ENCODE measurements at places on chromosomes 3 and 15.
A peak's percentile ranks its signal among the peaks of the same experiment; 100 is the strongest.

- no peaks in the 10 kb centered on the region for H3K27me3 ChIP-seq
- DNase-seq, result no peak
- no peak overlapping the region for H3K4me3 ChIP-seq
- H3K4me1 ChIP-seq, result no peaks in the 10 kb centered on the region
- H3K36me3 ChIP-seq, result no peaks in the 10 kb centered on the region
- no peak overlapping the region for H3K27ac ChIP-seq
These were observed 347.0 kb downstream of the NEK10 start for GRCh38 chr3:27022096-27022761.

GRCh38 chr15:72222393-72222792 is 8.6 kb downstream of the PKM start:
- H3K4me1 ChIP-seq, result peaks cover 71% of the 10 kb centered on the region
- peak overlapping the region; percentile 23 for H3K4me3 ChIP-seq
- no peaks in the 10 kb centered on the region for H3K27me3 ChIP-seq
- no peak for DNase-seq

- H3K4me1 ChIP-seq, result no peaks in the 10 kb centered on the region
- no peak for DNase-seq
- H3K27me3 ChIP-seq, result no peaks in the 10 kb centered on the region
- H3K27ac ChIP-seq, result no peak overlapping the region
These were observed 112.9 kb downstream of the CNTN4 start for GRCh38 chr3:2211568-2211967.

GRCh38 chr15:49026700-49027099 is 19.5 kb downstream of the SECISBP2L start:
- peaks cover 15% of the 10 kb centered on the region for H3K4me1 ChIP-seq
- H3K27ac ChIP-seq, result no peak overlapping the region
- H3K4me3 ChIP-seq, result no peak overlapping the region
- DNase-seq, result no peak
- peaks cover 28% of the 10 kb centered on the region for H3K36me3 ChIP-seq
- H3K27me3 ChIP-seq, result no peaks in the 10 kb centered on the region

DNA sequence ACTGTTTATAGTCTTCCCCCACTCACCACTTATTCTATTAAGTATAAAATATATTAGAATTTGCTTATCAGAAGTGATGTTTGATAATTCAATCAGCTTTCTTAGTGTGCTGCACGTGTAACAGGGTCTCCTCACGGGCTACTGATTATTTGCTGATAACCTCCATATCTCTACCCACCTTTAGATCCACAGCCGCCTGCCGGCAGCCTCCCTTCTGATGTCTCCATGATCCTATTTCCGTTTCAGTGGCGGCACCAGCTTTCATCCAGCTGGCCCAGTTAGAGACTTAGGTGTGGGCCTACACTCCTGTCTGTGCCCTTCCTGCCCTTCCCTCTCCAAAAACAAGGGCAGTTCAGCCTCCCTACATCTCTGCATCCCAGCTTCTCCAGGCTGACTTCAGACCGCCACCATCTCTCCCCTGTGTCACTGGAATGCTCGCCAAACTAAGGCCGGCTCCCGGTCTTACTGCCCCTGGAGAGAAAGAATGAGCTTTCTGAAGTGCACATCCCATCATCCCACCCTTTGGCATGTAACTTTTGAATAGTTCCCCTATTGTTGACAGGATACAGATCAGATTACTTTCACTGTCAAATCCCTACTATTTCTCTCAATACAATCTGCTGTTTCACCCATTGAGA is 76.6 kb upstream of the PRTG start:
- no peaks in the 10 kb centered on the region for H3K4me1 ChIP-seq
- peaks cover 3% of the 10 kb centered on the region for H3K27me3 ChIP-seq
- no peak overlapping the region for H3K4me3 ChIP-seq
- H3K36me3 ChIP-seq, result no peaks in the 10 kb centered on the region
- no peak overlapping the region for H3K27ac ChIP-seq

GRCh38 chr15:75148280-75148679 is 53.4 kb upstream of the C15orf39 start:
- H3K27ac ChIP-seq, result no peak overlapping the region
- H3K4me1 ChIP-seq, result peaks cover 6% of the 10 kb centered on the region
- no peak for DNase-seq
- no peak overlapping the region for H3K4me3 ChIP-seq
- no peaks in the 10 kb centered on the region for H3K36me3 ChIP-seq

GRCh38 chr15:72604794-72605193 is 49.7 kb upstream of the GOLGA6B start:
- no peak for DNase-seq
- no peaks in the 10 kb centered on the region for H3K27me3 ChIP-seq
- H3K27ac ChIP-seq, result no peak overlapping the region
- no peak overlapping the region for H3K4me3 ChIP-seq

Measured in activated CD4-positive, alpha-beta memory T cell treated with anti-CD3 and anti-CD28 coated beads for 36 hours (primary cell).